ENCODE measurements at places on chromosomes 6 and 20. TPM values are rescaled to one million over a fixed set of nuclear protein-coding genes. Genes with fewer than 3 reads are reported as not detected.

GRCh38 chr6:4901386-4902061, 102.3 kb downstream of the RPP40 start:
- DNase-seq: no peak

DNA sequence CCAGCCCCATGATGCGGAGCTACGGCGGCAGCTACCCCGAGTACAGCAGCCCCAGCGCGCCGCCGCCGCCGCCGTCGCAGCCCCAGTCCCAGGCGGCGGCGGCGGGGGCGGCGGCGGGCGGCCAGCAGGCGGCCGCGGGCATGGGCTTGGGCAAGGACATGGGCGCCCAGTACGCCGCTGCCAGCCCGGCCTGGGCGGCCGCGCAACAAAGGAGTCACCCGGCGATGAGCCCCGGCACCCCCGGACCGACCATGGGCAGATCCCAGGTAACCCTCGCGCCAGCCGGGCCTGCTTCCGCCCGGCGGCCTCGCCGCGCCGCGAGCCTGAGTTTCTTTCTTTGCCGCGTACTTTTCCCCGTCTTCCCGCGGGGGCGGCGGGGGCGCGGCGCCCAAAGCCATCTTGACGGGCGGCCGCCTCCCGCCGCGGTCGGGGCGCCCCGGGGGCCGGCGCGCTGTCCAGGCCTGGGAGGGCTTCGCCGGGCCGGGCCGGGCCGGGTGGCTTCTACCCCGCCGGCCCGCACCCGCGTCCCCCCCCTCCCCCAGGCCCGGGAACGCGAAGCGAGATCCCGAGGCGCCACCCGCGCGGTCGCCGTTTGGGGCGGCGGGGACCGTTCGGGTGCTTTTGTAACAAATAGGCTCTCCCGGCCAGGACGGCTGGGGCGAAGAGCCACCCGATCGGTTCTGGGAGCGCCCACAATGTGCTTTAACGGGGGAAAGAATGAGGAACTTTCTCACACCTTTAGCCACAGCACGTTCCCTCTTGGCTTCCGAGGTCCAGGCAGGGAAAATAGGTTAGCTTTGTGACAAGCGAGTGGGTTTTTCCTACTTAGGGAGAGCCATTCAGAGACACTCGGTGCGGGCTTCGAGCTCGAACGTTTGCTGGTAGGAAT, 2.3 kb downstream of the ARID1B start:
- DNase-seq: peak; percentile 46

- DNase-seq: no peak
Measured at GRCh38 chr6:121771937-121772720, 336.7 kb downstream of the GJA1 start.

DNA sequence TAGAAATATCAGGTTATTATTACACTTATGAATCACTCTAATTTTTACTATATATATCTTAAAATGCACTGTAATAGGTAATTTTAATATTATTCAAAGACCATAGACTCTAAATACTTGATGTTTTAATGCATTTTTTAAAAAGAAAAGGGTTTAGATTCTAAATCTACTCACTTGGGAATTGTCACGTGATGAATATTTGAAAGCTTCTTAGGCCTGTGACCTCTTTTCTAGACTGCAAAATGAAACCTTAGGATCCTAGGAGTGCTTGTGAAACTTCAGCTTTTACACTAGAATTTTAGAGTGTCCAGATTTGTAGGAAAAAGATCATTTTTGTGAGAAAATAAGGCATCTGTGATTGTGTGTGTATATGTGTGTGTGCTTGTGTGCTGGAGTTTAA, 318.0 kb downstream of the HTR1B start:
- no peak for DNase-seq

DNA sequence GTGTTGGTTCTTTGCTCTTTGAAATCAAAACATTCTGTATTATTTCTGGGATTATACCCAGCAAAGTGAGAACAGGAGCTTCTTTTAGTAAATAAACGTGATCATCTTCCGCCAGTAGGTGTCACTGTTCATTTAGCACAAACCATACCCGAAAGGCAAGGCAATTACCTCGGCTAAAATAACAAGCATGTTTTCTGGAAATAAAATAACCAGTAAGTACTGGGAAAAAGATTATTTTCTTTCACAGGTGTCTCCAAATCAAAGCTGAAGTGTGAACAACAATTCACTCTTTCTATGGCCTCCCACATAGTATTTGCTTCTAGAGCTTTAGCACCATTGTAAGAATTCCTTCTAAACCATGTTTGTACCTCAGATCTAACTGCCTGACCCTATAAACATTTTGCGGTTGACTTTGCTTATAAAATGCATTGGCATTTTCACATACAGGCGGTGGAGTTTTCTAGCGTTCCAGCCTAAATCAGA, 144.6 kb upstream of the AGPAT4 start:
- peak; percentile 61 for DNase-seq

DNA sequence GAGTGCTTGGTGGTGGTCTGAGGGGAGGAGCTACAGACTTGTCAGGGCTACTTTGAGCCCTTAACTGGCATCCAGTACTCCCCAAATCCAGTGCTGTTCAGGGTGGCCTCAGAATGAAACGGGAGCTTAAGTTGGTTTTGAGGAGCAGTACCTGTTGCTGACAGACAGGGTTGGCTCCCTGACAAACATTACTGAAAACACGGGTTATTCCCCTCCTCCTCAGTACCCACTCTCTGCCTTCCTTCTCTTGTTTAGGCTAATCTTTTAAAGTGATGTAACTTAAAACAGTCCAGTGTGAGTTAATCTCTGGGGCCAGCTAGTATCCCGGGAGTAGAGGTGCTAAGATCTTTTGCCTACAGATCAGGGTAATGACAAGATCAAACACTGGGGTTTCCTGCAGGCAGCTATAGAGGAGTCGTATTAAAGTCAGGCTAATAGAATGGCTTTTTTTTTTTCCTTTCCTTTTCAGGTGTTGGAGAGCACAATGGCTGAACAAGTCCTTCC, 3.7 kb downstream of the TNFAIP3 start:
- DNase-seq: peak; percentile 74

GRCh38 chr6:44868910-44869309, 459.2 kb upstream of the RUNX2 start:
- no peak for DNase-seq

DNA sequence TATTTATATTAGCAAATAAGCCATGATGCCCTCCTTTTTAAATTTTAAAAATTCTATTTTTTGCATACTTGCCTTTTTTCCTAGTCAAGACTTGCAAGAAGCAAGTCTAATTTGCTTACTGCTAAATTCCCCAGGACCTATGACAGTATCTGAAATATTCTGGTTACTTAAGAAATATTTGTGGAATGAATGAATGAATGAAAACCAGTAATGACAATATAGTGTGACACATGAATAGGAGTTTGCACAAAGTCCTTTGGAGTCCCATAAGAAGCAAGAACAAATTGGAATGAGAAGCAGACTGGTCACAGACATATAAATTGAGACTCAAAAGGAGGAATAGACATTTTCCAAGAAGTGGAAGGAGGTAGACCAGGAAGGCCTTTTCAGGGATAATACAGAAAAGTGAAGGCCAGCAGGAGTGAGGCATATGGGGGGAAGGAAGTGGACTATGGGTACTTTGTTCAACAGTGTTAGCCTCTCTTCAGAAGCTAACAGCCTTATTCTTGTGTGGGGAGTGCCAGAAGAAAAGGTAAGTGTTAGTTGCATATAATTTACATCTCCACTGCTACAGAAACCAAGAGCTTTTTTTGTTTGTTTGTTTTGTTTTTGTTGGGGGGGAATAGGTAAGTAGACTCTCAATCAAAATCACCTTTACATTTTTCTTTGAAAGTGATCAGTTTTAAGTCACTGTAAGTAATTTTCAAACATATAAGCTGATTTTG, 93.6 kb upstream of the FAM184A start:
- DNase-seq: no peak

DNA sequence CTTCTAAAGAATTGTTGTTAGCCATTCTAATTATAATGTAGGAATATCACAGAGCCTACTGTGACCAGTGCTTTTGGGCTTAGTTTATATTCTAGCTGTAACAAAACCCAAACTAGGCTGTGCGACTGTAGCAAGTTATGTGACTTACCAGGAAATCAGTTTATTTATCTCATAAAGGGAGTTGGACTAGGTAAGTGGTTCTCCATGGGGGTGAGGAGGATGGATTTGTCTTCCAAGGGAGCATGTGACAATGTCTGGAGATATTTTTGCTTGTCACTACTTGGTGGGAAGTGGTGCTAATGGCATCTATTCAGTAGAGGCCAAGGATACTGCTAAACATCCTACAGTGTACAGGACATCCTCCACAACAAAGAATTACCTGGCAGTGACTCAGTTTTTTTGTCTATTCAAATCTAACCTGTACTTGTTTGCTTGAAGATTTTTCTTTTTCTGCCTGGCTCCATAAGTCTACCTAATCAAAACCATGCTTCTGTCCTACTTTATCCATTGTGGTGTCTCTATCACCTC, 32.5 kb downstream of the ZFAND3 start:
- peak; percentile 4 for DNase-seq

GRCh38 chr20:54389596-54390280, 85.7 kb upstream of the DOK5 start:
- no peak for DNase-seq

DNA sequence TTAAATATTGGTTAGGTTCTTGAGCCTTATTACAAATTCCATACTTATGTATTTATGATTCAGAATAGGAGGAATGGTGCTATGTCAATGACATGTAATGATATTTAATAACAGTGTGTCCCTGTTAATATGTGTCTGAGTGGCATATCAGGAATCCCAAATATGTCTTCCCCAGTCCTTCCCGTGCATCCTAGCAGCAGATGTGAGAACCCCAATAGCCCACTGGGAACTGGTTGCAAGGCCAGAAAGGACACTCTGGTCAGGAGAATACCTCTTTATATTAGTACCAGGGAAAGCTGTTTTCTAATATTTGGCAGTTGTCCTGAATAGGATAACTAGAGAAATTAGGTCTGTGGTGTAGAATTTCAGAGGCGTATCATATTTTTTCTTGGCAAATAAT, 159.1 kb upstream of the PDE7B start:
- DNase-seq: no peak

- DNase-seq: no peak
Measured at GRCh38 chr20:14685183-14685582, 347.8 kb upstream of the FLRT3 start.

DNA sequence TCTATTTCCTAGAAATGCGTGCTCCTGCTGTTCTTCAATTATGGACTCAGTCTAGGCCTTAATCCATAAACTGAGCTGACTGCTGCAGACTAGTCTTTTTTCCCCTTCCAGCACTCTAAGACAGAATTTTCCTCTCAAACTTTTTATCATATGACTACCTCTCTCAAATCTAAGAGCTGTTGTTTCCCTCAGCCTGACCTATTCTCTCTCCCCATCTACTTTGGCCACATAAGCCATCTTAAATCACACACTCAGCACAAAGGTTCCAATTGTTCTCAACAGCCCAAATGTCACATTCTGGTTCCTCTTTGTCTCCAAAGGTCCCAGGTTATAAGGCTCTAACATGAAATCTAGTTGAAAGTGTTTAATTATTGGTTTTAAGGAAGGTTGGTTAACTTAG, 85.2 kb downstream of the PRSS35 start:
- no peak for DNase-seq

DNA sequence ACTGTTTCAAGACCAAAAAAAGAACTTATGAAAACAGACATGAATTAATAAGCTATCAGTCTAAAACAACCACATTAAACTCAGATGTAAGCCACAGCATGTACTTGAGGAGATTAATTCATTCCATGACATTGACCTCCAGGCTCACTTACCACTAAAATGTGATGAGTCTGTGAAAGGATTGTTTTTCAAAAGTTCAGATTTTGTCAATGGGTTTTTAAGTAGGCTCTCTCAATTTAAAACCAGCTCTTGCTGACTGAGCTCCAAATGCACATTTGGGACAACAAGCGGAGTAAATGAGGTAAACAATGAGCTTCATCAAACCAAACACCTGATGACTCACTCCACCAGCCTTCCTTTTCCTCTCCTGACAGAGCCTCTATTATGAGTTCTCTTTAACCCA, 197.0 kb downstream of the SIM1 start:
- DNase-seq: no peak

GRCh38 chr6:170005665-170006064, 254.2 kb downstream of the ERMARD start:
- DNase-seq: no peak

DNA sequence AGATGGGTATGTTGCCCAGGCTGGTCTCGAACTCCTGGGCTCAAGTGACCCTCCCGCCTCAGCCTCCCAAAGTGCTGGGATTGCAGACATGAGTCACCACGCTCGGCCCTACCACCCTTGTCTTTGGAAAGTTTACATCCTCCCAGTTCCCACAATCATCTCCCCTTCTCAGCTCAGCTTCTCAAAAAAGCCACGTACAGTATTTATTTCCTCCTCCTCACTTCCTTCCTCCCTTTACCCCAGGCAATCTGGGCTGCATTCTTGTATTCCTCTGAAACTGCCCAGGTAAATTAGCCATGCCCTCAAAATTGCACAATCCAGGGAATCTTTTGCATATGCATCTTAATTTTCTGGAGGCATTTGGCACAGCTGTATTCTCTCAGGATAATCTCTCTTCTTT, 7.4 kb upstream of the SLC23A2 start:
- peak; percentile 80 for DNase-seq

DNA sequence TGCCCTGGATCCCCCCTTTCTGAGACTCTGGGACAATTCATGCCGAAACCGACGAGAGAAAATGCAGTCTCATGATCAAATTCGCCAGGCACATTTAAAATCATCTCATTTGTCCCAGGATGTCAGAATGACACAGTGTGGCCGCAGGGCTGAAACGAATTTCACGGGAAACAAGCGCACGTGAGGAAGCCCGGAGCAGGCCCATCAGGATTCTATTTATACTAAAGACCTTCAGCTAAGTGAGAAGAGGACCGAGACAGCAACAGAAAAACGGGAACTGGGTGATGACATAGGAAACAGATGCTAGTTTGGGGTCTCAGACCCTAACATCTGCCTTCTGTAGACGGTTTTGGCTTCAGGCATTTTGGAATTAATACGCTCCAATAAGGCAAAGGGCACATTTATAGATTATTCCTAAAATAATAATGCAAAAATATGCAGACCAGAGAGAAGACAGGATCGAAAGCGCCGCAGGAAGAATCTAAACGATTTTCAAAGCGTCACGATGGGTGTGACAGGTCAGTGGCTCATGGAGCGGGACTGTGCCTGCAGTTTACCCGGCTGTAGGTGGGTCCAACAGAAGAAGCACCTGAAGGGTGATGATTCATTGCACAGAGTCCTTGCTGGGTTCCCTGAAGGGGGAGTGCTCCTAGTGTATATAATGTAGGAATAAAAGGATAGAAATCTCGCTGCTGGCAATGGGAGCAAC, 80.8 kb upstream of the MPC1 start:
- no peak for DNase-seq

GRCh38 chr20:4192378-4193068, 177.2 kb upstream of the RNF24 start:
- peak; percentile 72 for DNase-seq

GRCh38 chr6:132750455-132751248, 7.1 kb downstream of the VNN2 start:
- DNase-seq: no peak

The TRIM38 gene
- total RNA-seq: 6.8 TPM

The COL11A2 gene
- 0.64 TPM for total RNA-seq

The PTCHD4 gene
- total RNA-seq: 1.2 TPM

The DNAH8 gene
- total RNA-seq: not detected

The COL20A1 gene
- not detected for total RNA-seq

The SLC22A7 gene
- not detected for total RNA-seq

The FNDC11 gene
- total RNA-seq: under 0.01 TPM

The SIRPB2 gene
- 0.33 TPM for total RNA-seq

The C6orf141 gene
- total RNA-seq: 73.7 TPM

The CD40 gene
- 3.2 TPM for total RNA-seq

The LHFPL5 gene
- total RNA-seq: not detected

The SLCO4A1 gene
- total RNA-seq: 0.40 TPM

The TCP11 gene
- total RNA-seq: not detected

The MYB gene
- total RNA-seq: 0.40 TPM

Measured in mammary epithelial cell (primary cell).